ENCODE measurements at places on chromosomes 4 and X. TPM values are rescaled to one million over a fixed set of nuclear protein-coding genes. Genes with fewer than 3 reads are reported as not detected.

Gene IL9R
- 66.8 TPM for total RNA-seq

Gene PRR32
- not detected for total RNA-seq

Gene GABRG1
- not detected for total RNA-seq

DNA sequence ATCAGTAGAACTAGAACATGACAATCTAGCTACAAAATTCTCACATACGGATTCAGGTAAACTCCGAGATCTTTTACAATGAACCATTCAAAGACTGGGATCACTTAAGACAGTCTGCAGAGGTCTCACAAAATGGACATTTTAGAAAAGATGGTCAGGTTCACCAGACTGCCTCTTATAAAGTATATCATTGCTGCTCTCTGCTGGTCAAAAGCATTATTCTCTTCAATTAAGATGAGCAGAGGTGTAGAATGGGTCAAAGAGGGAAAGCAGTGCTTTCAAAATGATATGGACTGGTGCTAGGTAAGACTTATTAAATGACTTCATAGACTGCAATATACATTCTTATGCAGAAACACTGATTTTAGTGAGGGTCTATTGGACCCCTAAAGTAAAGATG lies 434.7 kb downstream of the PACRGL start:
- DNase-seq = no peak

DNA sequence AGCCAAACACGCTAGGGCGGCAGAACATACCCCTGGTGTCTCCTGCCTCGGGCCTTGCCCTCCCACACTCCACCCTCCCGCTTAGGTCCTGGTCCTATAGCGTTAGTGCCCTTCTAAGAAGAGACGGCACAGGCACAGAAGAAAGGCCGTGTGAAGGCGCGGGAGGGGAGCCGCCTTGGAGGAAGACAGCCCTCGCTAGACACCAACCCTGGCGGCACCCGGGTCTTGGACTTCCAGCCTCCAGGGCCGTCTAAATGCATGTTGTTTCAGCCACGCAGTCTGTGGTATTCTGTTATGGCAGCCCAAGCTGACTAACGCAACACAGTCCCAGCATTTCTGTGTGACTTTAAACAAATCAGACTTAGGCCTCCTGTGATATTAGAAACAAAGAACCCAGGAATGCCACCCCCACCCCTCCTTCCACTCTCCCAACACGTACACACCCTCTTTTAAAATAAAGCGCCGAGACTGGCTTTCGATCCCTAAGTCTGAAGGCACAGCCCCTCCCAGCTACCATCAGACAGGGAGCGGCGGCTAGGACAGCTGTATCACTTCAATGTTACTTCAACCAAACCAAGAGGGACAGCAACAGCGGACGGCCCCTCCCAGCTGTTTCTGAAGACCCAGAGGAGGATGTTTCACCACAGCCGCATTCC lies 128.0 kb downstream of the AFAP1 start:
- no peak for DNase-seq

DNA sequence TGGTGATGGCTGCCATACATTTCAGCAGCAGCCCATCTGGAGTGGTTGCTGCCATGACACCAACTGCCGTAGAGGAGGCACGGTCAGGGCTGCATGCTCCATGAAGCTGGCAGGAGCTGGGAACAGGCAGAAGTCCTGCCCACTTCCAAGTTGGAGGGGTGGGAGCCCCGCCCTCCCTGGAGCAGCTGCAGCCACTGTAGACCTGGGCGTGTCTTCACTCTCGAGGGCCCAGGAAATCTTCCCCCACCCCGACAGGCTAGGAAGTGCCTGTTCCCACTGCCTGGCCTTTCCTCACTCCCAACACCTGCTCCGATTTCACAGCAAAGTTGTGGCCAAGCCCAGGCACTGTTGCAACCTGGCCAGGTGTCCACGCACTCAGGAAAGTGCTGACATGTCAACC lies 42.3 kb downstream of the NALF2 start:
- no peak for DNase-seq

GRCh38 chr4:118974758-118975157 lies 86.1 kb downstream of the SYNPO2 start:
- DNase-seq = no peak

DNA sequence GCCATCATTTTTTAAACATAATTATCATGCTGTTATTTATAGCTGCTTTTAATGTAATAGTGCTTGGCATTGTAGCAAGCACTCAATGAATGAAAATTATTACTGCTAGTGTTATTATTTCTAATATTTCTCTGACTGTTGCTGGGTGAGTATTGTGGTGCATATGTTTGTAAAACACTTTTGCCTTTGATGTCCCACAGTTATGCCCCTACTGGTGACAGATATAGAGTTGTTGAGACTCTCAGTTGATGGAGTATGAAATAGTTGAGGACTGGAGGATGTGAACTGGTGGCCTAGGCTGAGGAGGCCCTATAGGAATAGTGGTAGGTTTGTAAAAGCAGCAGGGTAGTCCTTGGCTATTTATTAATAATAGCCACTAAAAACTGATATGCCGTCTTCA lies 9.6 kb downstream of the INTS6L start:
- DNase-seq = no peak

GRCh38 chr4:85477534-85477933 lies 2.6 kb downstream of the ARHGAP24 start:
- no peak for DNase-seq

All from activated CD8-positive, alpha-beta T cell treated with anti-CD3 and anti-CD28 coated beads, Interleukin-2, amount 10 ng/mL, durations not matched to agents 7 days and 5 days (primary cell).